ENCODE measurements at places on chromosomes 2 and 18.

GRCh38 chr18:10400534-10401307, 53.7 kb upstream of the APCDD1 start:
- DNase-seq = peak; percentile 82

DNA sequence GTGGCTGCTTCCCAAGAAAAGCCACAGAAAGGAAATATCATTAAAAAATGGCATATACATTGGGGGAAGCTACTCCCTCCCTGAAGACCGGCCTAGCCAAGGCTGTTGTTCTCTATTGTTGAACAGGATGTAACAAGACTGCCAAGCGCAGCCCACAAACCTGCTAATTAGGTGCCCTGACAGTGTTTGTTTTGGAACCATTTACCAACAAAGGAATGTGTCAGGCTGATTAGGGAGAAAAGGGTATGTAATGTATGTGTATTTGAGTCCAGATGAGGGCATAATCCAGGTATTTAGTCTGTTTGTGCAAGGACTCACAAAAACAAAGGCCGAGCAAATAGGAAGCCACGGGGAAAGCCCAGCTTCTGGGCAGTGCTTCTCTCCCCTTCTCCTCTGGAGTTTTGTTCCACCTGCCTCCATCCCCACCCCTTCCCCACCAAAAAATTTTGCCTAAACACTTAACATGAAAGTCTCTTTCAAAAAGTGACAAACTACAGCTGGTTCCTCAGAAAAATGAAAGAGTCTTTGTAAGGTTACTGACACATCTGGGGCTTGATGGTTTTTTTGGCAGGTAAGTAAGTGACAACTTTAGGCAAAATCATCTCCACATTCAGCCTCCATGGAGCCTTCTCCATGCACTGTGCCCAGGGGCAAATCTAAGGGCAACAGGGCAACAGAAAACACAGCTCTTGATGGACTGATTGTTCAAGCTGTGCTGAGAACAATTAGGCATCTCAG, 78.3 kb upstream of the FZD5 start:
- peak; percentile 3 for DNase-seq

GRCh38 chr2:60377825-60378224, 175.6 kb downstream of the BCL11A start:
- no peak for DNase-seq

- no peak for DNase-seq
These were observed 79.9 kb upstream of the ITGB6 start for GRCh38 chr2:160279813-160280465.

DNA sequence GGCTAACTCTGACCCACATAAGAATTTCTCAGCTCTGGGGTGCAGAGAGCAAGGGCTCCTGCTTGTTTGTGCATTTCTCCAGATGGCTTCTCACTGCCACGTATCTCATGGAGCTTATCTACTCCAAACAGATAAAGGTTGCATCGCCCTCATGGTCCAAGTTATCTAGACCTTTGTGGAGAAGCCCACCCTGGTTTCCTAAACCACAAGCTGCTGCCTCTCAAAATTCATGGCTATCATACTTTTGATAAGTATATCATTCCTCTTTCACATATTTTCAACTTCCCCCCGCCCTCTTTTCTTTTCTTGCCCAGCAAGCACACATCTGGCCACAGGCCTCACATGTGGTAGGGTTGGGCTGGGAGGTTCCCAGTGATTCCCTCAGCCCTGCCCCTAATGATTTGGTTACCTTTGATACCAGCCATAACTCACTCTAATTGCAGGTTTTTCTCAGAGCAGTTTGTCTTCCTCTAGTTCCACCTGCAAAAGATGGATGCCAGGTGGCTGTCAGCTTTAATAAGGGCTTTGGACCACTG, 146.0 kb downstream of the RHBDD1 start:
- DNase-seq = no peak

- DNase-seq = no peak
These were observed 1639.1 kb downstream of the SUCLG1 start for GRCh38 chr2:82819951-82820350.

DNA sequence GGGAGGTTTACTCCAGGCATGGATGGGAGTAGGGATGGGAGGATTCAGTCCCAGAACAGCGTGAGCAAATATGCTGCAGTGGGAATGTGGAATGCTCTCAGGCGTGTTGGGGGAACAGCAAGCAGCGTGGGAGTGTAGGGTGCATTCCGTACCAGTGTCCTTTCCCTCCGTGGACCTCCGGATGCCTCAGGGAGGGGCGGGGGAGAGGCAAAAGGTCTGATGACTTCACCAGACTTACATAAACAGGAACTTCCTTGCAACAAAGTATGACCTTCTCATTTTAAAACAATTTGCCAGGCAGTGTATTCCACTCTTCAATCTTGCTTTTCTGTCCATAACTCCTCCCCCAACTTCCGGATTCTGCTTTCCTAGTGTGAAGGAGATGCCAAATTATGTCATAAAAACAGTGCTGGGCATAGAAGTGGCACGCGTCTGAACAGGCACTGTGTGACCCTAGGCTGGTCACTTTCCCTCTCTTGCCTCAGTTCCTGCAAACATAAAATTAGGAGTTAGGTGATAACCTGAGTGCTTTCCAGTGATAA, 36.9 kb downstream of the RPL37A start:
- DNase-seq = peak; percentile 53

- no peak for DNase-seq
These were observed 99.8 kb upstream of the ZEB2 start for GRCh38 chr2:144619760-144620159.

DNA sequence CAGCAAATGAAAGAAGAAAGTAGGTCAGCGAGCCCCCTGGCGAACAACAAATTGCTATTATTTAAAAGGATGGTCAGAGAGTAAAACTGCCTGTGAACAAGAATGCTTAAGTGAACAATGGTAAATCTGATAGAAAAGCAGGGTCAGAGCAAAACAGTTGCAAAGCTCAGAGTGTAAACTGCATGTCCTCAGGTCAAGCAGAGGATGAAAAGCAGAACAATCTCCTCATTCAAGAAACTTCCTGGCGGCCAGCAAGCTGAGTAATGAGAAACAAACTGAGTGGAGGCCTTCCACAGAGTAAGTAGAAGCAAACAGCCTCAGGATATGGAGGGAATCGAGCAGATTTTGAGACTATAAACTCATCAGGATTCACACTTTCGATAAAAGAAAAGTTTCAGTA, 117.9 kb downstream of the PPP1R1C start:
- DNase-seq = no peak

- no peak for DNase-seq
These were observed 27.2 kb downstream of the C2orf49 start for GRCh38 chr2:105364436-105365139.

- no peak for DNase-seq
These were observed 5.6 kb downstream of the QPCT start for GRCh38 chr2:37350034-37350433.

DNA sequence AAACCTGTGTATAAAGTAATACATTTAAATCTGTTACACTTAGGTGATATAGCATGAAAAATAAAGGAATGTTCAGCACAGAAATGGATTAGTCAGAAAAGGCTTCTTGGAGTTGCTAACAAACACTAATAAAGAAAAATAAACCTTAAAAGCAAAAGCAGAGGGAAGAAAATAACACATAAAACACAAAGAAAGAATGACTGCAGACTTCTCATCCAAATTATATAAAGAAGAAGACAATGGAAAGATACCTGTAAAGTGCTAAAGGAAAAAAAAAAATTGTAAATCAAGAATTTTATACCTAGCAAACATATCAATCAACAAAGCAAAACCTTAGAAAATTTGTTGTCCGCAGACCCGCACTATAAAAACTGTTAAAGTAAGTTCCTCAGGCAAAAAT, 63.6 kb downstream of the EXOC6B start:
- DNase-seq = no peak

DNA sequence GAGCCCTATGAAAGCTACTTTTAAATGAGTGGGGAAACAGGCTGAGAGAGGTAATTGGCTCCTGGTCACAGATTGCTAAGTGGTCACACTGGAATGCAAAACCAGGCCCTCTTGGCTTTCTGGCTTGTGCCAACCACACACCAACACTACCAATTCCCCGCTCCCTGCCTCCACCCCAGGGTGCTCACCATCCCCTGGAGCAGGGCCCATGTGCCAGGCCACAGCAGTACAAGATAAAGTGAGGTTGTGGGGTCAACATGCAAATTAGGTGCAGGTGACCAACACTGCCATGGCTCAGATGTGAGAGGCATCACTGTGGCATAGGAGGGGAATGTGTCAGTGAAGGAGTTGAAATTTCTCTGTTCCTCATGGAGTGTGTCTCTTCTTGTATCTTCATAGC, 312.5 kb downstream of the MYCN start:
- no peak for DNase-seq

- no peak for DNase-seq
These were observed 65.1 kb downstream of the MRPS9 start for GRCh38 chr2:105102963-105103421.

DNA sequence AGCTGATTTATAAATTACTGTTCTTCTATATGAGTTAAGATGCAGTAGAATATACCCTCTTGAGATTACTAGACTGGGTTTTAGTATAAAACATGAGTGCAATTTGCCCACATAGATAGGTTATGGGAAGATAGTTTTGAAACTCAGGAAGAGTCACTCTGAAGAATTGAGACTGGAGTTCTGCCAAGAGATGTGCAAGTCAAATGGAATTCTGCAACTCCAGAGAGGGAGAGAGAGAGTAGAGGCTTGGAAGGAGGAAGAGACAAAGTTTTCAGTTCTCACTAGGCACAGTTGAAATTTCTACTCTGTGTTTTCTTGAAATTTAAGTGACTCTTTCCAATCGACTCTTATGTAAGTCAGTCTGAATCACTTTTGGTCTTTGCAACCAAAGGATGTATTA, 878.8 kb downstream of the TSN start:
- no peak for DNase-seq

DNA sequence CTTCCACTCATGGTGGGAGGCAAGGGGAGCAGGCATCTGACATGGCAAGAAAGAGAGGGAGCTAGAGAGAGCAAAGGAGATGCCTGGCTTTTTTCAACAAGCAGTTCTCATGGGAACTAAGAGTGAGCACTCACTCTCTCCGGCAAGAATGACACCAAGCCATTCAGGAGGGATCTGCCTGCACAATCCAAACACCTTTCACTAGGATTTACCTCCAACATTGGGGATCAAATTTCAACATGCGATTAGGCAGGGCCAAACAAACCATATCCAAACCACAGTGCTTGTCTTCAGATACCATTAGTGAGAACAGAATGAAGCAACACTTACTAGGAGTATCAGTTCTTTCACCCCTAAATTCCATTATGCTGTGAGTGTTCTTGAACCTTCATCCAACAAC, 77.3 kb downstream of the FIGN start:
- DNase-seq = no peak

GRCh38 chr2:138010890-138011289, 46.6 kb downstream of the HNMT start:
- no peak for DNase-seq

DNA sequence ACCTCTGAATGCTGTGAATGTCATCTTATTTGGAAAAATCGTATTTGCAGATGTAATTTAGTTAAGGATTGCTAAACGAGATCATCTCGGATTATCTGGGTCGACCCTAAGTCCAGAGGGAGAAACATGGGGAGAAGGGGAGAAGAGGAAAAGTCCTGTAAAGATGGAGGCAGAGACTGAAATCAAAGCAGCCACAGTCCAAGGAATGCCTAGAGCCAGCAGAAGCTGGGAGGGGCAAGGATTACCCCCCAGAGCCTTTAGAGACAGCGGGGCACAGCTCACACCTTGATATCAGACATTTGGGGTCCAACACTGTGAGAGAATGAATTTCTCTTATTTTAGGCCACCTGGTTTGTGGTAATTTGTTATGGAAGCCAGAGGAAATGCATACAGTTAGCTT, 104.9 kb upstream of the YPEL5 start:
- no peak for DNase-seq

GRCh38 chr2:63131196-63131595, 80.6 kb downstream of the OTX1 start:
- no peak for DNase-seq

GRCh38 chr2:74931940-74932339, 26.5 kb upstream of the POLE4 start:
- DNase-seq = no peak

DNA sequence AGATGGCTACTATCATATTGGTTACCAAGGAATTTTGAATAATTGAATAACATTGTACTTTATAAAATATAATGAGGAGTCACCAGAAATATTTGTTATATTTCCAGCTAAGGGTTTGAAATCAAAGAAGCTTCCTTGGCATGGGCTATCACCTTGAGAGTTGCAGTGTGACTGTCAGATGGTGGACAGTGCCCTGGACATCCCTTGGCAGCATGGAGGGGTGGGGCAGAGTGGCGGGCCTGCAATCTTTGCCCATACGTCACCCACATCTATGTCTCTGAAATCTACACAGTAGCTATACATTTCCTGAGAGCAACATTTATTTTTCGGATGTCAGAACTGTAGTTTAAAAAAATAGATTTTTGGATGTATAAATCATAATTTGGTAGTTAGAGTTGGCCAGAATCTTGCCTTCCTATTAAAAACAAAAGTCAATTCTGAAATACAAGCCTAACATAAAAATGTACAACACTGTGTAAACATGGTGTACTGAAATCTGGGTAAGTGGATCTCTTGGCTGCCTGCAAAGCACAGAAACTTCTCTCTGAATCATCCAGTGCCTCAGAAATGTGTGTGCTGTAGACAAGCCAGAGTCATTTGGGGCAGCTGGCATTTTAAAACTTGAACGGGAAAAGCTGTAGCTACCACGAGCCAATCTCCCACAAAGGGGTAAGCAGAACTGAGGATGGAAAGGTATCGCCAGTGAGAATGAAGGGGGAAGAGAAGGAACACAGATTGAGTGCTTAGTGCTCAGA, 124.2 kb upstream of the ARHGAP28 start:
- DNase-seq = no peak

- peak; percentile 6 for DNase-seq
These were observed 4.7 kb upstream of the ORC2 start for GRCh38 chr2:200968162-200968561.

- DNase-seq = no peak
These were observed 83.2 kb downstream of the DDX1 start for GRCh38 chr2:15674637-15675455.
